Naive thymus-derived CD8-positive, alpha-beta T cell (primary cell): ENCODE measurements at places on chromosomes 1 and 21.

DNA sequence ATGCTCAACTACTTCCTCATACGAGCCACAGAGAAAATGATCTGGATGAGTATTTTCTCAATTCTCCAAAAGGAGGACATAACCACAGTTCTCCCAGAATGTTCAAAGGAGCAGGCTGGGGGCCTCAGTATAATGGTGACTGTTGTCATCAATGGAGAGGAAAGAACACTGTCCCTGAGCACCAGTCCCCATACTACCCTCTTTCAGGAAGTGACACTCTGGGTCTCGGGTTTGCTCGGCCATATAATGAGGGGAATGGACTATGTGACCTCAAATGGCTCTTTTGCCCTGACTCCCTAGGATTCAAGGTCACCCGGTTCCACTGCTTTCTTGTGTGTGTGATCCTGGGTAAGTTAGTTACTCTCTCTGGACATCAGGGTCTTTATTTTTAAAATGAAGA is 22.8 kb downstream of the SLC9A1 start:
- no peak for DNase-seq

- DNase-seq, result no peak
These were observed 3.8 kb upstream of the SLC50A1 start for GRCh38 chr1:155131856-155132255.

GRCh38 chr1:186308264-186309060 is 66.6 kb downstream of the TPR start:
- no peak for DNase-seq

DNA sequence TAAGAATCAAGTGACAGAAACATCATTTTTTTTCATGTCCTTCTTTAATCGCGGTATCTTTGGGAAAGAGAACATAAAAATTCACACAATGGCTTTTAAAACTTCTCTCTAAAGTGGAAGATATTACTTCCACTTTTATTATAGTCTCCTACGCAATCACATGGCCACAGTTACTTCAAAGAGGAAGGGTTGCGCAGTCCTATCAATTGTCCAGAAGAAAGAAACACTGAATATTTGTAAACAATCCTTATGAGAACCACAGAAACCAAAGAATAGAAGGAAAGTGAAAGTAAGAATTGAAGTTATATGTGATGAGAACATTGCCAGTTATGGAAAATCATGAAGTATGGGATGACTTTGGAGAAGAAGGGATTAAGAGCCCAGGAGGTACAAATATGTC is 32.6 kb downstream of the CFH start:
- no peak for DNase-seq

DNA sequence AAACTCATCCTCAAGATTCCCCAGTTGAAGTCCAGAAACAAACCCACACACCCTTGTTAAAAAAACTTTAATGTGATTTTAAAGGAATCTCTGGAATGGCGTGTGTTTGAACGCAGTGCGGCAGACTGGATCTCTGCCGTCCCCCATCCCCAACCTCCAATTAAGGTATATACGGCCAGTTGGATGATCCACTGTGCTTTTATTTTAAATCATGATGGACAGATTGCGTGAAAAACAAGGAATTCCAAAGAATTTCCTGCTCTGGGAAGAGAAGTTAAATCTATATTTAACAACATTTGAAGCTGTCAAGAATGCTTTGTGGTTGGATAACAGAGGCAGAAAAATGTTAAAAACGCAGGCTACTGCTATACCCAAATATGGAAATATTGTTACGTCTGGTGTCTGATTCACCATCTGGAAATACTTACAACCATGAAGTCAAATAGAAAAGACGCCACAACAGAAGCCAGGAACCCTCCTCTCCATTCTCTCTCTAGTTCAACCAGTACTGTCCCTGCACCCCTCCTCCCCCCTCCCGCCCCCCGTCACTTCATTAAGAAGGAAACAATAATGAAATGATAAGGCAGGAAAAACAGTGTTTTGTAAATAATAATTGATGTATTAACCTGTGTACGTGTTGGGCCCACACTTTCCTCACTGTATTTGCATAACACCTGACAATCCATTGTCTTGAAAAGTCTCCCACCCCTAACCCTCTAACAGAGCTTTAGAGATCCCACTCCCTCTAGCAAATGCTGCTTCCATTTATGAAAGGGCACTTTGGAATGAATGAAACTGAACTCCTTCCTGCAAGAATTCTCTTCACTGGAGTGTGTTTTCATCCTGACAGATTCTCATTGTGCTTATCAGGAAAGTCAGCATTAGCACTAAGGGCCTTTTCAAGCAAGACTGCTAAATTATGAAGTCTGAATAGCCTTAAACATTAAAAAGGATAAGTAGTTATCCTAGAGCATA is 2.0 kb upstream of the CCN1 start:
- no peak for DNase-seq

- no peak for DNase-seq
These were observed 17.6 kb upstream of the DHCR24 start for GRCh38 chr1:54904476-54905048.

DNA sequence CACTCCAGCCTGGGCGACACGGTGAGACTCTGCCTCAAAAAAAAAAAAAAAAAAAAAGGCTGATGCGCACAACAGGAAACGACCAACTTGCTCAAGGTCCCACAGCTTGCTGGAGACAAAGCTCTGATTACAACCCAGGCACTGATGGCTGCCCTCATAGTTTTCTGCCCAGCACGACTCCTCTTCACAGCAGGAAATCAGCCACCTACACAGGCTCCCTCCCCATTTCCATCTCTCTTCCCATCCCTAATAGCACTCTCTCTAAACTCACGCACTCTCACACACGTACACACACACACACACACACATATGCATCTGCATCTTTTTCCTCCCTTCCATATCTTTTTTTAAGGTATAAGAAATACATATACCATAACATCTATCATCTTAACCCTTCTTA is 153.5 kb upstream of the SOD1 start:
- DNase-seq, result no peak

DNA sequence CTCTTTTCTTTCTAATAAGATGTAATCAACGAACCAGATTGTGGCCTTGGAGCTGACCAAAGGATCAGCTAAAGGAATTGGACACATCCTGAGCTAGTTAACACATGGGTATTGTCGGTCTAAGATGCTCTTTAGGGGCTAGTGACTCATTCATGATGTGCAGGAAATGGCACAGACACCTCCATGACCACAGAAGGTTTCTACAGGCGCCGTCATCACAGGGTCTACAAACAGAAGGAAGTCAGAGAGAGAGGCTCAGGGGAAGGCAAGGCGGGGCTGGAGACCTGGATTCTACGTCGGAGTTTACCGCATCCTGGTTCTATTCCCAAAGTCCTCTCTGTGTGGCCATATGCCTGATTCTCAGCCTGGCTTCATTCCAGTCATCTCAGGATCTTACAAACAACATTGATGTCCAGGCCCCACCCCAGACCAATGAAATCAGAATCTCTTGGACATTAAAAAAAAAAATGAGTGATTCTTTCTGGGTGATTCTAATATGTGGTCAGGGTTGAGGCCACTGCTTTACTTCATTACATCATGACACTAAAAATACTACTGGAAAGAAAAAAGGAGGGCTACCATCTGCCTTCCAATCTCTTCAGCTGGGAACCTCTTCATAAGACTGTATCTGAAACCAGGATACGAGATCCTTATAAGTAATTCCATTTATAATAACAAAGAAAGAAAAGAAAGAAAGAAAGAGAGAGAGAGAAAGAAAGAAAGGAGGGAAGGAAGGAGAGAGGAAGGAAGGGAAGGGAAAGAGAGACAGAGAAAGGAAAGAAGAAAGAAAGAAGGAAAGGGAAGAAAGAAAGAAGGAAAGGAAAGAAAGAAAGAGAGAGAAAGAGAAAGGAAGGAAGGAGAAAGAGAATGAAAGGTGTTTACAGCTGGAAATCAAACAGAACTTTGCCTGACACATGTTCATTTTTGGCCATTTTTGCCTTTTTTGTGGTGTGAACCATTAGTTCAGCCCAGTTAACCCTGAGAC is 11.6 kb upstream of the KCNJ15 start:
- DNase-seq, result peak; percentile 25

GRCh38 chr21:34018910-34019309 is 54.5 kb upstream of the MRPS6 start:
- DNase-seq, result no peak

GRCh38 chr1:165424454-165425216 is 20.3 kb downstream of the RXRG start:
- no peak for DNase-seq

DNA sequence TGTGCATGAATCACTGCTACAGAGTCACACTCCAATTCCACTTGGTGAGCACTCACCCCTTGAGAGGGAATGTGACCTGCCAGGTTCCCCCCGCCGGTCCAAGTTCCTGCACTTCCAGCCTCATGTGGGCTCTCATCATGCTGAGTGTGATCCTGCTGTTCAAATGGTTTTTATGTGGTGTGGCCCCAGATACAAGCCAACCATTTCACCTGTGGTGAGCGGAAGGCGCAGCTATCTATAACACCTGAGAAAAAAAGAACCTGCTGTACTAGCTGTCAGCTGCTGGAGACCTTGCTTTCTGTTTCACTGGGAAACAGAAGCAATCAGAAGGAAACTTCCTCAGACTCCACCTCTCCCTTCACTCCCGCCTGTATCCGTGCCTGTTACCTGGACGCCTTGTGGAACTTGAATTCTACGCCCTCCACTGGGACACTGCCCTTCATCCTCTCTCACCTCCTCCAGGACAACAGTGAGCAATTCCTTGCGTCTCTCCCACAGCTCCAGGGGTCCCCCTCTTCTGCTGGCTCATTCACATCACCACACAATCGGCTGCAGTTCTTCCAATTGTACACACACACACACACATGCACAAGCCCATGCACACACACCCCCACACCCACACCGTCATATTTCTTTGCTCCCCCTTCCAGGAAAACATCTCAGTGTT is 64.4 kb upstream of the RPL11 start:
- DNase-seq, result no peak

- DNase-seq, result no peak
These were observed 14.1 kb downstream of the ROR1 start for GRCh38 chr1:63787875-63788274.

DNA sequence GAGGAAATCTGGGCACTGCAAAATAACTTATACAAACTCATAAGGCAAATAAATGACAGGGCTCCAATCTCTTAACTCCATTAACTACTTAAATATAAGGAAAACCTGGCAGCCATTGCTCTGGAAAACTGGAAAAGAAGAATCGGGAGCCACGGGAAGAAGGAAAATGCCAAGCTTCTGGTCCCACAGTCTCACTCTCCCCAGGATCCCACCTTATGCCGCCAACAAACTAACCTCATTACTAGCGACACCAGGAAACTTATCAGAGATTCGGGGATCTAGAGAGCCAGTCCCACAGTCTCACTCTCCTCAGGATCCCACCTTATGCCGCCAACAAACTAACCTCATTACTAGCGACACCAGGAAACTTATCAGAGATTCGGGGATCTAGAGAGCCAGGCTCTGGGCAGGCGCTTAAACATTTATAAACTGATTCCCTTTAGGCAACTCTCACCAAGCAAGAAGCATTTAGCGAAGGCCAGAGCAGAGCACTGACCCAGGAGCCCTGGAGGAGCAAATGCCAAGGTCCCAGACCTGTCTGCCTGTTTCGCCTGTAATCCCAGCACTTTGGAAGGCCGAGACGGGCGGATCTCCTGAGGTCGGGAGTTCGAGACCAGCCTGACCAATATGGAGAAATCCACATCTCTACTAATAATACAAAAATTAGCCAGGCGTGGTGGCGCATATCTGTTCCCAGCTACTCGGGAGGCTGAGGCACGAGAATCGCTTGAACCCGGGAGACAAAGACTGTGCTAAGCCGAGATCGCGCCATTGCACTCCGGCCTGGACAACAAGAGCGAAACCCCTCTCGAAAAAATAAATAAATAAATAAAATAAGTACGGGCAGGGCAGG is 720 bp downstream of the PSMB2 start:
- no peak for DNase-seq

DNA sequence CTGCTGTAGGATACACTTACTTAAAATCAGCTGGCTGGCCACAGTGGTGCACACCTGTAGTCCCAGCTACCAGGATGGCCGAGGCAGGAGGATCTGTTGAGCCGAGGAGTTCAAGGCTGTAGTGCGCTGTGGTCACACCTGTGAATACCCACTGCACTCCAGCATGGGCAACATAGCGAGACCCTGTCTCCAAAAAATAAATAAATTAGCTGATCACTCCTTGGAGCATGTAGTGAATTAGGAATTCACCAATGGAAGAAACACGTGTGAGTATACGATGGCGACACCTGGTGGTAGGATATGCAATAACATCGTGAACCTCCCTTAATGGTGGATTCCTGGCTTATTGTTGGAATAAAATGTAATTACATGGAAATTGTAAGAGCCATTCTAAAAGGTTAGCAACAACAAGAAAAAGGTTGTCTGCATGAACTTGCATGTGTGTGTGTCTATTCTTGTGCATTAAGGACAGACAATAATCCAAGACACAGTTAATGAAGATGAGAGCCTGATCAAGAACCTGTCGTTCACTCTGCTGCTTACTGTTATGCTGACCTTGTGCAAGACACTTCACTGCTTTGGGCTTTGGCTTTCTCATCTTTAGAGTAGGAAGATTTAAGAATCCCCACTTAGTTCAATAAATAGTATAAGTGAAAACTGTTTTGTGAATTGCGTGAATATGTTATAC is 38.6 kb upstream of the COX20 start:
- DNase-seq, result peak; percentile 66

DNA sequence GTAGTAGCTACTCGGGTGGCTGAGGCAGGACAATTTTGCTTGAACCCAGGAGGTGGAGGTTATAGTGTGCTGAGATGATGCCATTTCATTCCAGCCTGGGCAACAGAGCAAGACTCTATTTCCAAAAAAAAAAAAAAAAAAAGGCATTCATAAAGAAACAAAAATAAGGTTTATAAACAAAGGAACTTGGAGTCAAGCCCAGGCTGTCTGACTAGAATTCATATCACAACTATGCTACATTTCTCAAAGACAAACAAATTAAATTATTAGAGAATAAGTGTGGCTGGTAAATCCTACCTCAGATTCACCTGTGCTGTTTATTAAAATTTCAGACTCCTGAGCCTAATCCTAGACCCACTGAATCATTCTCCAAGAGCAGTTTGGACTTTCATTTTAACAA is 4.2 kb downstream of the GCLM start:
- no peak for DNase-seq

DNA sequence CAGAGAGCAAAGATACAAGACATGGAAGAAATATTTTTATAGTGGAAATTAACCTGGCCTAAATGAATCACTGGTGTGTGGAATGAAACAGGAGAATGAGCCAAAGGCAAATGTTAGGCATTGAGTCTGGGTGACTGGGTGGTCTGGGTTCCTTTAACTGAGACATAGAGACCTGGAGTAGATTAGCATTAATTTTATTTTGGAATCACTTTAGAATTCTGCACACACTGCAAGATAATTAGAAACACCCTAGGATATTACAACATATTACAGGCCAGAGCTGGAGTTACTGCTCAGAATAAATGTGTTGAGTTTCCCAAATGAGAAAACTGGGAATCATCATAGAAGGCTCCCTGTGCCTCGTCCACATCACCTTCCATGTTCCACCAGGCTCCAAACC is 85.5 kb downstream of the PLPPR5 start:
- no peak for DNase-seq

- no peak for DNase-seq
These were observed 53.9 kb upstream of the GNG4 start for GRCh38 chr1:235703506-235703905.
